Activated T-cell treated with anti-CD3 and anti-CD28 coated beads for 48 hours (primary cell): ENCODE measurements at places on chromosomes 4 and X.

GRCh38 chr4:148061141-148061481, 329.2 kb downstream of the ARHGAP10 start:
- DNase-seq, result no peak

GRCh38 chr4:70761276-70761816, 39.6 kb downstream of the RUFY3 start:
- DNase-seq, result no peak

DNA sequence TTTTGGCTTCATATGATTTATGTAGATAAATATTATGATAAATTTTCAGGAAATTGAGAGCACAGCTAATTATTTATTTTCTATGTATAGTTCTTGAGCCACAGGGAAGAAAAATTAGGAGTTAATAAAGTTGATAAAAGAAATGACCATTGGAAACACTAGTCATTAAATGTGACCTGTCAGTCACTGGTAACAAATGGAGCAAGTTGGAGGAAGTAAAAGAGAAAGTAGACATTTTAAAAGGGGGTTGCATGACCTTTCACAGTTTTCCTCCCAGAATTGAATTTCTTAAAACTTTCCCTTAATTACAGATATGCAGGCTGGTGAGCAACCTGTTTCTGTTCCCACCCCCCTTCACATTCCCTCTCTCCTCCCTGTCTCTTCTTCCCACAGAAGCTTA, 5.3 kb downstream of the SMIM9 start:
- DNase-seq, result no peak

- peak; percentile 10 for DNase-seq
Measured at GRCh38 chrX:46912603-46913491, 626 bp downstream of the JADE3 start.

DNA sequence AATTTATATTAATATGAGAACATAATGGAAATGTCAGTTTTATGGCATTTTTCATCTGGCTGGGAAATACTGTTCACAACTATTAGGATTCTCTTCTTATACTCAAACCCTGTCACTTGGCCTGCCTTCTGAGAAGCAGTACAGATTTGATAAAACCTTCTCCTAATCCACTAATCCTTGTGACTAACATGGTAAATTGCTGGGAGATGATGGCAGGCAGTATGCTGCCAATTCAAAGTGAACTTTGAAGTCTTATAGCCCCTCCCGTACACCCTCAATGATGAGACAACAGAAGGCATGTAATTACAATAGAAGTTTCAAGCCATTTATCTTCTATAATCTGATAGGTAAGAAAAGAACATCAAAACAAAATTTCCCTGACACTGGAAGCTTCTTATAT, 36.9 kb downstream of the PAQR3 start:
- DNase-seq, result no peak

GRCh38 chr4:173405840-173406606, 7.1 kb upstream of the SCRG1 start:
- no peak for DNase-seq

DNA sequence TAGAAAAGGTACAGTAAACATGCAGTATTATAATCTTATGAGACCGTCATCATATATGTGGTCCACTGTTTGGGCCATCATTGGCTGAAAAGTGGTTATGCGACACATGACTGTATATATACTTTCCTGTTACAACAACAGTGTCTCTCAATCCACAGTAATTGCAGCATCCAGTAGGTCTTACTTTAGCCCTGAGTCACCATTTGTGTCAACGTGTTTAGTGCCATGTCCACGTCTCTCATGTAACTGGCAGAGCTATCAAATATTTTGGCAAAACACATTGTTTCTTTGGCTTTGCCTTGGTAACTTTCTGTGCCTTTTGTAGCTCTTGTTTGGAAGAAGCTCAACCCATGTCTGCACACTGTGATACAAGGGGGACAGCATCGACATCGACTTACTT, 73.8 kb downstream of the CD38 start:
- DNase-seq, result no peak

- DNase-seq, result peak; percentile 30
Measured at GRCh38 chr4:184506527-184507121, 32.3 kb upstream of the IRF2 start.

GRCh38 chrX:46279925-46280313, 265.3 kb downstream of the ZNF674 start:
- DNase-seq, result no peak

DNA sequence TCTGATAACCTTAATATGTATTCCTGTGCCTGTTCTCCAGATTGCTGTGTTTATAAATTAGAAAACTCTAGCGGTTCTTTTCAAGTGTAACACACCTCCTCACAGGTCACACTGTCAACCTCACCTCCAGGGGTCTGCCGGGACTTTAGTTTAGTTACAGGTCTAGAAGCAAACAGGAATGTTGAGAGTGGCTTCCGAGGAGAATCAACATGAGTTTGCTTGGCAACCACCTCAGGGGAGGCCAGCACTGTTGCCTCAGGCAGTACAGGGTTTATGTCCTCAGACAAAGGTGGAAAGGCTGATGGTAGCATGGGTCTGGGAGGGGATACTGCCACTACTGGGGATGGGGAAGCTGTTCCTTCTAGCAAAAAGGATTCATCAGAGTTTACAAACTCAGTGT, 438.0 kb downstream of the DTHD1 start:
- no peak for DNase-seq

- DNase-seq, result no peak
Measured at GRCh38 chr4:94342694-94343093, at the start of gene HPGDS. Gene HPGDS (minus strand): TSS chr4:94342836. CDS start chr4:94334629, 8,207 bp downstream.

DNA sequence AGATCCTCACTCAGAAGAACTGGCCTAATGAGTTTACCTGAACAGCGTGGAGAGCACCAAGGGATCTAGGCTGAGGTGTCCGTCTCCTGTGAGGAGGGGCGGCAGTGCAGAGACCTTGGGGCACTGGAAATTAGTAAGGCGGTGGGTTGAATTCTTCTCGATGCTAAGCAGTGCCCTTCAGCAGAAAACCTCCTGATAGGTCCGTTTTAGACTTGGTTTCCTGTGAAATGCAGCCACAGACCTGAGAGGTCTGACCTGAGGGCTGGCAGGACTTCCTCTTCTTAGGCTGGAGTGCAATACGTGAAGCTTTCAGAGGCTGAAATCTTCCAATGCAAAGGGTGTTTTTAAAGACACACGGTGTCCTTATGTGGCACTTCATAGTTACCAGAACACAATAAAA, at the start of gene CLNK:
CLNK (minus strand) TSS at position 138 of the 400 bp plus-strand sequence. CDS start 16,899 bp downstream, outside the sequence.
- DNase-seq, result no peak

DNA sequence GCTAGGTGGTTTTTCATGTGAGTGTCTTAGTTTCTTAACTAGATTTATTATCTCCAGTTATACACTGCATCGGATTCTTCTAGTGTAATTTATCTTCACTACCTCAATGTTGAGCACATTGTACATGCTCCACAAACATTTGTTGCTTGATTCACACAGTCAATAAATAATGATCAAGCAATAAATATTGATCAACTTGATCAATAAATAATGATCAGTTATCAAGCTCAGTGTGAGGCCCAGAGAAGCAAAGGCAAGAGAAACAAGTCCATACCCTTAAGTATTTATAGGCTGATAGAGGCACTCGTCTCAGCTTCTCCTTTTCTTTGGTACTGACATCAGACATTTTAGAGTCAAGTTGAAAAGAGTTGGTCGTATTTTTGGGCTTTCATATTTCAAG, 5.1 kb upstream of the VBP1 start:
- DNase-seq, result no peak

DNA sequence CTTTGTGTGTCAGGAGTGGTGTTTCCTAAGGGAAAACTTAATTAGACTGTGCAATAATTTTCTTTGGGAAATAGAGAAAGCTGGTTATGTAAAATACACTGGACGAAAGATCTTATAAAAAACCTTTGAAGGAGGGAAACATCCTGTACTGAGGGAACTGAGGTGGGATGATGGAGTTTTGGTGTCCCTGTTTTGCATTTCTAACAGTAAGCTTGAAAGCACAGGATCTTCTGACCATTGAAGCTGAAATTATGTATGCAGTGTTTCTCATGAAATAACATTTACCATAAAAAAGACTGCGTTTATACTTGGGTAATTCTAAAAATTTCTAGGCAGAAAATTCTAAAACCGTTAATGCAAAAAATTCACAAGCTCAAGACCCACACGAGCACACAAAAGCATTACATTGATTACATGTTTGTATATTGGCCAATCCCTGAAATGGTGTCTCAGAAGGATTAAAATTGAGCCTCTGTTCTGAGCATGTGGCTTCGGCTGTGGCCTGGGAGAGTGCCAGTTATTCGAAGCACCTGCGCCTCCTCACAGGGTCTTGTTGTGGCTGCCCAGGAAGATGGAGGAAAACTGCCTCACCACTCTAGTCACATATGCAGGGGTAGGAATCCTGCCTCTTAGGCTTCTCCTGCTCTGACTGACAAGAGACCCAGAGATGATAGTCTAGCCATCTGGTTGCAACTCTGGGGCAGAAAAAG, 49.5 kb downstream of the JADE3 start:
- DNase-seq, result no peak

- DNase-seq, result peak; percentile 32
Measured at GRCh38 chrX:120358737-120359456, 3.0 kb upstream of the ATP1B4 start.

DNA sequence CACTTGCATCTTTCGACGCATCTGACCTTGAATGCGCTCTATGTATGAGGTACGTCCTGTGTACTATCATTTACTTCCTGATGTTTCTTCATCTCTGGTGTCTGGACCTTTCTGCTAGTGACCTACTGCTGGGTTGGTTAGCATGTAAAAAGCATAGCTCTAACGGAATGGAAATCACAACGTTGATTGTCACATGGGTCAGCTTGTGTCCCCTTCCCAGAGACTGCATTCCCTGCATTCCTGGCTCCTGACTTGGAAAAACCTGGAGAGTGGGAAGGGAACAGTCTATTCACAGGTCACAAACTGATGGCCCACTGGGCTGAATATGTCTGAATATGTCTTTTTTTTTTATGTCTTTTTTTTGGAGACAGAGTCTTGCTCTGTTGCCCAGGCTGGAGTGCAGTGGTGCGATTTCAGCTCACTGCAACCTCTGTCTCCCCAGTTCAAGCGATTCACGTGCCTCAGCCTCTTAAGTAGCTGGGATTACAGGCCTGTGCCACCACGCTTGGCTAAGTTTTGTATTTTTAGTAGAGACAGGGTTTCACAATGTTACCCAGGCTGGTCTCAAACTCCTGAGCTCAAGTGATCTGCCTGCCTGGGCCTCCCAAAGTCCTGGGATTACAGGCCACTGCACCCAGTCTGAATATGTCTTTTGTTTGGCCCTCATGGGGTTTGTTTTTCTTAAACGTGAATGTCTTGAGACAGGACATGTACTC, 16.3 kb downstream of the LONRF3 start:
- DNase-seq, result no peak
